ENCODE measurements at places on chromosomes 3 and 15.

DNA sequence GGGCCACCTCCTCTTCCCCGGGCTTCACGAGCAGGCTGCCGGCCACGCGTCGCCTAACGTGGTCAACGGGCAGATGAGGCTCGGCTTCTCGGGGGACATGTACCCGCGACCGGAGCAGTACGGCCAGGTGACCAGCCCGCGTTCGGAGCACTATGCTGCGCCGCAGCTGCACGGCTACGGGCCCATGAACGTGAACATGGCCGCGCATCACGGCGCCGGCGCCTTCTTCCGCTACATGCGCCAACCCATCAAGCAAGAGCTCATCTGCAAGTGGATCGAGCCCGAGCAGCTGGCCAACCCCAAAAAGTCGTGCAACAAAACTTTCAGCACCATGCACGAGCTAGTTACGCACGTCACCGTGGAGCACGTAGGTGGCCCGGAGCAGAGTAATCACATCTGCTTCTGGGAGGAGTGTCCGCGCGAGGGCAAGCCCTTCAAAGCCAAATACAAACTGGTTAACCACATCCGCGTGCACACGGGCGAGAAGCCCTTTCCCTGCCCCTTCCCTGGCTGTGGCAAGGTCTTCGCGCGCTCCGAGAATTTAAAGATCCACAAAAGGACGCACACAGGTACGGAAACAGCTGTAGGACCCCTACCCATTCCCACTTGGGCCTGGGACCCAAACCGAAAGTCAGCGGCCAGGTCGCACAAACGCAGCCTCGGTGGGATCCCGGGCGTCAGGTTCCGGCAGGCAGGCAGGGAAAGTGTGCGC, 1.5 kb downstream of the ZIC1 start:
- DNase-seq = no peak

- DNase-seq = no peak
Observed at GRCh38 chr3:39529577-39529976, 62.1 kb downstream of the MOBP start.

DNA sequence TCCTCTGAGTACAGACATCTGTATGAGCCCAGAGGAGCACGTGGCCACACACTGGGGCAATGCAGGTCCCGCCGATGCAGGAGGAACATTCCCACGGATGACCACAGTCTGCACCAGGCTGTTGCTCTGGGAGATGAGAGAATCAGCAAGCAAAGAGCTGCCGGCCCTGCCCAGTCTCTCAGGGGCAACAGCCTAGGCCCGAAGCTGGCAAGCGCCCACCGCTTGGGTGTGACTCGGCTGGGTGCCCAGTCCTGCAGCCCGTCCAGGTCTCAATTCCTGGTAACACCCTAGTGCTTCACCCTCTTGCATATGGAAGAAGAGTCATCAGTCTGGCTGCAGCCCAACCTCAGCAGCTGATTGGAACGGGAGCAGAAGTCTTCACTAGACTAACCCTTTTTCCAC, 153.7 kb upstream of the HES1 start:
- peak; percentile 75 for DNase-seq

DNA sequence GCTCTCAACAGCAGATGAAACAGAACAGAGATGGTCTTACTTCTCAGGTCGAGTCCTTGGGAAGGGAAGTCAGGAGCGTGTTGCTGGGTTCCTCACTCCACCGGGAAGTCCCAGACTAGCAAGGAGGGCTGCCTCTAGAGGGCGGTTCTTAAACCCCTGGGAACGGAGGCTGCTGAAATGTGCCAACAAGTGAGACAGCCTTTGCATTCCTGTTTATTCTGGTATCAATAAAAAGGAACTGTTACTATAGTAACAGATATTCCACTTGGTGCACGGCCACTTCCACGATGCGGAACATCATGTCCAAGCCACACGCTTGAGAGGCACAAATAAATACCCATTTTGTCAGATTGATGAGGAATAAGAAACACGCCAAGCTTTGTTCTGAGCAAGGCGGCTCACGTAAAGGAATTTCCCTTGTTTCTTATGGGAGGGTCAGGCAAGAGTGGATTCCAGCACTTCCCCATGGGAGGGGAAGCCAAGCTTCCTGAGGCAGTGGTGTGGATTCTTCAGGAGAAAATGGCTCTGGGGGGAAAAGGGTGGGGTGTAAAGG, at the start of gene FAM107A:
TSS of gene FAM107A (minus strand) at position 123 of the 553 bp plus-strand sequence. CDS start 7,531 bp downstream, outside the sequence.
- peak; percentile 62 for DNase-seq

DNA sequence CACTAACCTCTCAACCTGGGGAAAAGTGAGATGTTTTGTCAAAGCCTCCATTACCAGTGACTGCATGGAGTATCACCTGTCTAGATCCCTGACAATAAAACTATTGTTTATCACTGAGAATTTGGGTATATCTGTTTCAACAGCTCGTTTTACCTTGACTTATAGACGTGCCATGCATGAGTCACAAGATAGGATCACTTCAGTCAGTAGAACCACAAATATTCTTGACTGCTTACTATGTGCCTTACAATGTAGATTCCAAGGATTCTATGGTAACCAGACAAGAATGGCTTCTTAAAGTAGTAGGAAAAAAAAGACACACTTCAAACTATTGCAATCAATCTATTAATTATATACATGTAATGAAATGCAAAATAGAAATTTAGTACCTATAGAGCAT, 55.7 kb upstream of the GRM7 start:
- DNase-seq = no peak

GRCh38 chr3:48456456-48456855, 9.9 kb downstream of the ATRIP start:
- no peak for DNase-seq

- peak; percentile 75 for DNase-seq
Observed at GRCh38 chr15:49877873-49878521, 241.0 kb downstream of the ATP8B4 start.

DNA sequence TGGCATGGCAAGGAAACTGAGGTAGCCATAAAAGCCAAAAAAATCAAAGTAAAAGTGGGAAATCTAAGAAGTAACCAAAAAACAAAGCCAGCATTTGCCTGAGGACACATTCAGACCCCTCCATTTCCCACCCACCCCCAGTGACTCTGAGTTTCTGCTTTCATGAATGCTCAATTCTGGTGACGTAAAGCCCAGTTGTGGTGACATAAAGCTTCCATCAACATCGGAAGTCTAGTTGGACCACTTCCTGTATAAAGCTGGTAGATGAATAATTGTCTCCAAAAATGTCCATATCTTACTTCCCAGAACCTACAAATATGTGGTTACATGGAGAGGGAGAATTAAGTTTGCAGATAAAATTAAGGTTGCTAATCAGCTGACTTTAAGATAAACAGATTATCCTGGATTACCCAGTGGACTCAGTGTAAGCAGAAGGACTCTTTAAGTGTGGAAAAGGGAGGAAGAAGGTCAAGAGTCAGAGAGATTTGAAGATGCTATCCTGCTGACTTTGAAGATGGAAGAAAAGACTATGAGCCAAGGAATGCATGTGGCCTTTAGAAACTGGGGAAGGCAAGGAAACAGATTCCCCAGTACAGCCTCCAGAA, 62.0 kb upstream of the ST3GAL6 start:
- DNase-seq = no peak

GRCh38 chr3:16741890-16742289, 136.7 kb upstream of the DAZL start:
- DNase-seq = no peak

GRCh38 chr3:104677932-104678331, 688.8 kb upstream of the ALCAM start:
- no peak for DNase-seq

DNA sequence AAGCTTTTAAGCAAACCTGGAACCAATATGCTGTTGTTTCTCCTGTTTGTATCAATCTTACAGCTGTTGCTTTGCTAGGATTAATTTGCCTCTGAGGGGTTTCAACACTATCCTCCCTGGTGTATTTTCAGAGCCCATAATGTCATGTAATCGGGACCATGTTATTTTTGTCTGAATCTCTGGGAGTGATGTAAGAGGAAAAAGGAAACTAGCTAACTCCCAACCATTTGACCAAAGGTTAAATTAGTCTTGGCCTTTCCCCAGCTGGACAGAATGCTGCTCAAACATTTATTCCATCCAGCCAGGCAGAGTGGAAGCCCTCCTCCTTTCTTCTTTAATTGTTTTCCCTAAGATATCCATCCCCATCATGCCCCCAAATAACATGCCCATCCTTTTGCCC, 142.2 kb downstream of the ALDH1A2 start:
- no peak for DNase-seq

- DNase-seq = no peak
Observed at GRCh38 chr3:54322354-54322753, 200.0 kb downstream of the CACNA2D3 start.

- DNase-seq = no peak
Observed at GRCh38 chr15:48385031-48385830, 54.0 kb downstream of the DUT start.

DNA sequence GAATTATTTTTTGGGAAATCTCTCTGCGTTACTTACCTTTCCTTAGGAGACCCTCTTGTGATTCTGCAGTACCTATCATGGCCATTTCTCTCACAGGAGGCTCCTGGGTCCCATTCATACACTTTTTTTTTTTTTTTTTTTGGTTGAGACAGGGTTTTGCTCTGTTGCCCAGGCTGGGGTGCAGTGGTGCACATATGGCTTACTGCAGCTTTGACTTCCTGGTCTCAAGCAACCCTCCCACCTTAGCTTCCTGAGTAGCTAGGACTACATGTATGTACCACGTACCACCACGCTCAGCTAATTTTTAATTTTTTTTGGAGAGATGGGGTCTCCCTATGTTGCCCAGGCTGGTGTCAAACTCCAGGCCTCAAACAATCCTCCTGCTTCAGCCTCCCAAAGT, 36.1 kb downstream of the TRAK1 start:
- no peak for DNase-seq

DNA sequence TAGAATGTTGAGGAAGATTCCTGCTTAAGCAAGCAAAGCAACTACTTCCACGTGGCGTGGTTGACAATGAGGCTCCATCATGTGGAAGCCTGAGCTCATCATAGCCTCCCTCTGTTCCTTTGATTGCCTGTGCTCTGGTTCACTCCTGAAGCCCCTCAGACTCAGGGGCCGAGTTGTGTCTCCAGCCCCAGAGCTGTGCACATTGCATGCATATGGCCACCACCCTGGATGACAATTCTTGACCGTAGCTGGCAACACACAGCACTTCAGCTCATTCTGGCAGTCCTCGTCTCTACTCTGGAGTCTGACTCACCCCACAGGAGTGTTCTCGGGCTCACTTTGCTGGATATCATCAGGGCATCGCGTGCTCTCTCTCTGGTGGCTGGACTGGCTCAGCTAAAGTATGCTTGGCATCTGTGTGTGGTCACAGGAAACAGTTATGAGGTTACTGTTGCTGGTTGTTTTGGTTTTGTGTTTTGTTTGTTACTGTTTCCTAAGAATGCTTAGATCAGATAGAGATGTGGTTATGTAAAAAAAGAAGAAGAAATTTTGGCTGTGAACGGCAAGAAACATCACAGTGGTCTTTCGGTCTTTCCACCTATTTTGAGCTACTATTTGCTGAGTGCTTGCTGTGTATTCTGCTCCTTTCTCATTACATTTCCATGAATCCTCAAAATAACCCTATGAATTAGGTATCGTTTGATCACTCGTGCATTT, 41.6 kb upstream of the MRPS22 start:
- no peak for DNase-seq

- no peak for DNase-seq
Observed at GRCh38 chr3:107797586-107797985, 274.8 kb downstream of the BBX start.

DNA sequence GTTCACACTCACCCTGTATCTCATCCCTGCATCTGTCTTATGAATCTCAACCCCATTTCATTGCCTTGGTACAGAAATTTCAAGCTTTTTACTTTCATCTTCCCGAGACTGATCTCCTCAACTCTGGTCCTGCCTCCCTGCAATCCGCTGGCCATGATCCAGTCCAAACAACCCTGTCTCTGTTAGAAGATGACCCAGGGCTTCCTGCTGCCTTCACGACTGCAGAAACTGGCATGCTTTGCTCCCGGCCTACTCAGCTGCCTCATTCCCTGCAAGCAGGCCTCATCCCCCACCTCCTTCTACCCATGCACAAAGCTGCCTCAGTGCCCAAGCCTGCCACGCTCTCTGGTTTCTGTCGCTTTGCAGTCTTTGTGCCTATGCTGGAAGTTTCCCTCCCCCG, 12.4 kb downstream of the HES1 start:
- no peak for DNase-seq

- no peak for DNase-seq
Observed at GRCh38 chr15:92343924-92344643, 49.6 kb upstream of the ST8SIA2 start.

DNA sequence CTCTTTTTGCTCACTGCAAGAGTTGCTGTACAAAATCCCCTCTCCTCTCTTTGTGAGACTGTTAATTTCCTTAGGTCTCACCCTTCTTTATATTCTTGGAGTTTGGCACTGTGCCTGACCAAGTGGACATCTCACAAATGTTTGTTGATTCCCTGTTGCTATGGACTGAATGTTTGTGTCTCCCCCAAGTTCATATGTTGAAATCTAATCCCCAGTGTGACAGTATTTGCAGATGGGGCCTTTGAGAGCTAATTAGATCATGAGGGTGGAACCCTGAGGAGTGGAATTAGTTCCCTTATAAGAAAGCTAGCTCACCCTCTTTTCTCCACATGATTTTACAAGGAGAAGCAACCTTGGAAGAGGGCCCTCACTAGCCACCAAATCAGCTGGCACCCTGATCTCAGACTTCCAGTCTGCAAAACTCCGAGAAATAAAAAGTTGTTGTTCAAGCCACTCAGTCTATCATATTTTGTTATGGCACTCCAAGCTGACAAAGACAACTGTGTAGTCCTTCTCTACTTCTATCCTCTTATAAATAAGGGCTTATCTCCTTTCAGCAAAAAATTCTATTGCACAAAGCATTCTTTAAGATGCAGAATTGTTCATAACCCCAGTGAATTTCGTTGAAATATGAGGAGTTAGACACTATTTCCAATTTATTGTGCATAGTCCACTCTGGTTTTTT, 65.5 kb upstream of the NPHP3 start:
- no peak for DNase-seq

- DNase-seq = no peak
Observed at GRCh38 chr15:66947471-66947870, 117.9 kb upstream of the SMAD3 start.

DNA sequence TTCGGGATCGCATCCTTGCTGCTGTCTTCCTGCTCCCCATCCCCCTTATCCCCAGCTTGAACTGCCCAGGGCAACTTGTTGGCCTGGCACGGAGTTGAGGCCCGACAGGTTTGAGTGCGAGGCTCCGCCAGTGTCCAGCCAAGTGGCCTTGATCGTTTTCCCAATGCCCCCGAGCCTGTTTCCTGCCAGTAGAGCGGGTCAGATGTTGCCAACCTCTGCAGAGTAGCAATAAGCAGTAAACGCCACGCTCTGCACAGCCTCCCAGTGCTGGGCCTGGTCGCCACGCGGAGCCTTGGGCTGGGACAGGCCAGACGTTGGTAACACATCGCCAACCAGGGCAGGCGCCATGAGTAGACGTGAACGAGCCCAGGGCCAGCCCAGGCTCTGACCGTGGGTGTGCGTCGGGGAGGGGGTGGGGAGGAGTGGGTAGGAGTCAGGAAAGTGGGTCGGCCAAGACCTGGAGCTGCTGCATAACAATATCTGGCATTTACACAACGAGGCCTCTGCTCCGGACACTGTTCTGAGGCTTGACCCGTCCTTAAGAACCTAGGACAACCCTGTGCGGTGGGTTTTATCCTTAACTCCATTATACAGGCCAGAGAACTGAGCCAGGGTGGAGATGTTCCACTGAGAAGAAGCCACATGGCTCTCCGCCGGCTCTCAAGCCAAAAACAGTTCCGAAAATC, 444 bp upstream of the ABHD14A start:
- DNase-seq = peak; percentile 39

GRCh38 chr3:148991219-148992026, at the start of gene GYG1:
Gene GYG1 (plus strand): TSS chr3:148991540. CDS start chr3:148991641, 101 bp downstream.
- peak; percentile 91 for DNase-seq
